ENCODE measurements at places on chromosomes 1 and 21.

DNA sequence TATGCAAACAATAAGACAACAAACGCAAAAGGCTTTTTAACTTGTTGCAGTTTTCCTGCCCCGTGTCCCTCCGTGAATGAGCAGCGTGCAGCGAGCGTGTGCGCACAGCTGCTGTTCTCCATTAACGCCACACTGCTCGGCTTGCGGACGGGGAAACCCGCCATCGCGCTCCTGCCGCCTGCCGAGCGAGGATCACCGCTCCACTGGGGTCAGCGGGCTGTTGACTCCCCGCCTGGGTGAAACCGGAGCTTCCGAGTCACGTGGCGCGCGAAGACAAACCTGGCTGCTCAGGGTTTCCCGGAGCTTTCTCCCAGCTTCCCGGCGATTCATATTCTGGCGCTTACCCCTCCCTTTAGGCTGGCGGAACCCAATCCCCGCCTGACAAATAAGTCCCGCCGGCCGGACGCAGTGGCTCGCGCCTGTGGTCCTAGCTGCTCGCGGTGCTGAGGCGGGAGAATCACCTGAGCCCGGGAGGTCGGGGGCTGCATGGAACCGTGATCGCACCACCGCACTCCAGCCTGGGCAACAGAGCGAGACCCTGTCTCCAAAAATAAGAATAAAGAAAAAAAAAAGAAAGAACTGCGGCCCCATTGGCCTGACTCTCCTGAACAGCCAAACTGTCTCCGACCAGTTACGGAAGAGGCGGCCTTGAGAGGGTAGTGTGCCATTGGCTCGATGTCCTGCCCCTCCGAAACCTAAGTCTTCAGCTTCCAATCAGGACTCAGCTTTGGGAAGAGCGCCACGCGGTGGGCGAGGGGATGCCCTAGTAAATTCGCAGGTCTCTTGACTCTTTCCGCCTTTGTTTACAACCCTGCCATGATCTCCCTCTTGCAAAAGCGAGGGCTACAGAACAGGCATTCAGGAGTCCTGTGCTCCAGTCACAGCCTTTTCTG lies at the start of gene CREB3L4:
Gene CREB3L4, plus strand, starts transcription at position 796 of the 893 bp plus-strand sequence. CDS start 624 bp downstream, outside the sequence.
- DNase-seq, result peak; percentile 60

DNA sequence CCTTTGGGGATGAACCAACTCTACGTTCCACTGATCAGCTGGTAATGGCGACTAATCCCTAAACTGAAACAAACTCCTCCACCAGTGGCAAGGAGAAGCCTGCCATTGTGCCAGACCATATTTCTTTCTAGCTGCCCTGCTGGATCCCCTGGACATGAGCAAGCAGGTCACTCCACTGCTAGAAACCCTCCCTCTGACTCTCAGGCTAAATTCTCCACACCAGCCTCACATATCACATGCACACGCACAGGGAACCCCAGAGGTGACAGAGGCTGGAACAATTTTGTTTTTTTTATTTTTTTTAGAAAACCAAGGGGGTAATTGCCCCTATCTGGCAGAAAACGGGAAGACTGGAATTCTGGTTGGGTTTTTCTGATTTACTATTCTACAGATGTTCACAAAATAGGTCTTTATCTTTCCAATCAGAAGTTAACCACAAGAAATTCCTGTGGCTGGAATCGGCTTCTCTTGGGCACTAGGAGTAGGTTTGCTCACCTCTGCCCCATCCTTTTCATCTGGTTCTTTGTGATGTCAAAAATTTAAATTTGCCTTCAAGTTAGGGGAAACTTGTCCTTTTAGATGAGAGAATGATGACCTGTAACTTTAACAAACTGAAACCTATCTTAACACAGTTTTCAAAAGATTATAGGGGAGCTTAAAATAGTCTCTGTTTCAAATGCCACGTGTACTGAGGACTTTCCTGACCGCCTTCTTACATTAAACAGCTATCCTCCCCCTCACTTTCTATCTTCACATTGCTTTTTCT lies 258.1 kb downstream of the SDCCAG8 start:
- DNase-seq, result no peak

GRCh38 chr1:234719454-234720251 lies 109.7 kb upstream of the IRF2BP2 start:
- DNase-seq, result no peak

GRCh38 chr1:155012026-155012546 lies 9.5 kb downstream of the ZBTB7B start:
- no peak for DNase-seq

DNA sequence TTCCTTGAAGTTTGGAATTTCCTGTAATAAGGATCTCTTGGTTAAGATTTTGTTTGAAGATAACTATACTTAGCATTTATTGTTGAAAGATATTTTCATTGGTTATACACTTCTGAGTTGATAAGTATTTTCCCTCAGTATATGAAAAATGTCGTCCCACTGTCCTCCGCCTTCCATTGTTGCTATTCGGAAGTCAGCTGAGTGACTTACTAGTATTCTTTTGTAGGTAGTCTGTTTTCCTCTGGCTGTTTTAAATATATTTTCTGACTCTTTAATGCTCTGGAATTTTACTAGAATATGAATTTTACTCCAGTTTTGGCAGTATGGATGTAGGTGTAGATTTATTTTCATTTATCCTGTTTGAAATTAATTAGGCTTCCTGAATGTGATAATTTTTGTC lies 498.7 kb upstream of the NFIA start:
- no peak for DNase-seq

DNA sequence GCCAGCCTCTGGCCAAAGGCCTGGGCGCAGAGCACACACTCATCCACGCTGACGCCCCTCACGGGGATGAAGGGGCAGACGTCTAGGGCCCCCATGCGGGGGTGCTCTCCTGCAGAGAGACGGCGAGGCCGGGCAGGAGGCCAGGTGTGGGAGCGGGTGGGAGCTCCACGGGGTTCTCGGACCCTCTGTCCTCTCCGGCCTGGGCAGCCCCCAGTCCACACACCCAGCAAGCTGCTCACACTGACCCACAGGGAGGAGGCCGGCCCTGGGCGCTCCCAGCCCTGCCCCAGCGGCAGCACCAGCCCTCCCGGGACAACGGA lies 2.5 kb downstream of the FTCD start:
- DNase-seq, result no peak

DNA sequence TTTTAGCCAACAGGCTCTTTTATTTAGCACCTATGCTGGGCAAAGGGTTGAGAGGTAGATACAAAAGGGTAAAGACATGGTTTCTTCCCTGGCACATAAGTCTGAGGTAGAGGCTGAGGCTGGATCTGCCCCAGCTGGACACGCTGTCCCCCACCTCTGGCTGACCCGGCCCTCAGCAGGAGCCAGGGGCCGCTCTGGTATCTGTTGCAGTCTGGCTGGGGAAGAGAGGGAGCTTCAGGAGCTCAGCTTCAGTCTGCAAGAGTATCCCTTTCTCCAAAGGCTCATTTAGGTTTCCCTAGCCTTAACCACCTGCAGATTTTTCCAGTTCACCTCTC lies 14.2 kb downstream of the BLACAT1 start:
- DNase-seq, result no peak

DNA sequence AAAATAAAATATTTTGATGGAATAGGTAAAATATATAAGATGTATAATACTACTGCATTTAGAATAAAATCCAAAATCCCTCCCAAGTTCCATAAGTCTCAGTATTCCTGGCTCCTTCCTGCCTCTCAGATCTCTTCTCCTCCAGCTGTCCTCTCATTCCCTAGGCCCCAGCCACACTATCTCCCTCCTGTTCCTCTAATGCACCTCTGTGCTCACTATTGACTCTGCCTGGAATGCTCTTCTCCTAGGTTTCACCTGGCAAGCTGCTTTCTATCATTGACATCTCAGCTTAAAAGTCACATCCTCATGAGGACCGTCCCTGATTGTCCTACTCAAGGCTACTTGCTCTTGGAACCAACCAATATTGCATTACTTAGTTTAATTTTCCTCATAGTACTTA lies 7.2 kb downstream of the NME7 start:
- DNase-seq, result no peak

GRCh38 chr1:55751776-55752175 lies 536.6 kb upstream of the USP24 start:
- DNase-seq, result no peak

DNA sequence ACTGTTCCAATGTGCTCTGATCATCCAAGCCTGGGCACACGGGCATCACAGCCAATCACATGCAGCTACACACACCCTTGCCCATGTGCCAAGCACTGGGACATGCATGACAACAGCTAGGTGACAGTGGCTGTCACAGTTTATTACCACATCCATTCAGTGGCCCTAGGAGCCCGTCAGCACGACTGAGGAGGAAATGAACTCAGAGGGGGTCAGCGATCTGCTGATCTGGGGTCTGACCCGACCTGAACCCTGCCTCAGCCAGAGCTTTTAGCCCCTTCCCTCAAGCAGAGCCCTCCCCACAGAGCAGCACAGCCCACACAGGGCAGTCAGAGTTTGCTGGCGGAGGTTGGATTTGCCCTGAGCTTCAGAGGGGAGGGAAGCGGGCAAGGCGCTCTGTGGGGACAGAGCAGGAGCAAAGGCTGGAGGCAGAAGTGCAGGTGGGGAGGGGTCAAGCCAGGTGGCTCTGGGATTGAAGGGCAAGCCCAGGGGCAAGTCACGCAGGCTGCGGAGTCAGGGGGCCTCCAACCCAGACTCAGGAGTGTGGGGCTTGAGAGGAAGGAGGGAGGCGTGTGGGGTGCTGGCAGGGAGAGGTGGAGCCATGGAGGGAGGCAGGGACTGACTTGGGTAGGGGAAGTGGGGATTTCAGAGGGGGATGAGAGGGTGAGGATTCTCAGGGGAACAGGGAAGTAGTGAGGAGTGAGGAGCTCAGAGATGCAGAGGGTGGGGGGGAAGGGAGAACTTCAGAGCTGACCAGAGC lies 10.4 kb downstream of the SH3BGRL3 start:
- DNase-seq, result no peak

DNA sequence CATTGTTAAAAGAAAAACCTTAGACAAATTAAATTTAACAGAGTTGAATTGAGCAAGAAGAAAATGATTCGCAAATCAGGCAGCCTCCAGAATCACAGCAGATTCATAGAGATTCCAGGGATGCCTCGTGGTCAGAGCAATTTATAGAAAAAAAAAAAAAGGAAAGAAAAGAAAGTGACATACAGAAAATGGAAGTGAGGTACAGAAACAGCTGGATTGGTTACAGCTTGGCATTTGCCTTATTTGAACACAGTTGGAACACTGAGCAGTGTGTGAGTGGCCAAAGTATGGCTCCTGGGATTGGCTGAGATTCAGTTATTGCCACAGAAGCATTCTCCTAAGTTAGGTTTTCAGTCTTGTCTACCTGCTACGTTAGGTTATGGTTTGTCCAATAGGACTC lies 9.1 kb upstream of the C21orf91 start:
- DNase-seq, result no peak

- no peak for DNase-seq
These were observed 401 bp downstream of the TP73 start for GRCh38 chr1:3652548-3653285.

DNA sequence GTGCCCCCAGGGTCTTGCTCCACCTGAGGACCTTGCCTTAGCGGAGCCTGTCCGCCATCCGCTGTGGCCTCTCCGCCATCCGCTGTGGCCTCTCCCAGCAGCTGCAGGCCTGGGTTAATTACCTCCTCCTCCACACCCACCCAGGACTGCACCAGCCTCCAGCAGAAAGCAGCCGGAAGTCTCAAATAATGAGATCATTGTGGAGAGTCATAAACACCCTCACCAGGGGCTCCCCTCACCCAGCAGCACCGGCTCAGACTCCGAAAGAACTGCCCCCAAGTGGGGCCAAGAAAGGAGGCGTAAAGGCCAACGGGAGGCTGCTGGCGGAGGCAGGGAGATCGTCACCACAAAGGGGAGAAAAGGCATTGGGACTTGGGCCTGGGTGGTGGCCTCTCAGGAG lies 10.7 kb upstream of the GPR153 start:
- DNase-seq, result no peak
